ENCODE measurements at places on chromosomes 1 and 21. TPM values are rescaled to one million over a fixed set of nuclear protein-coding genes. Genes with fewer than 3 reads are reported as not detected.

The SLC44A5 gene
- total RNA-seq, result not detected

The NBPF6 gene
- not detected for total RNA-seq

The EIF4G3 gene
- 22.0 TPM for total RNA-seq

The AVPR1B gene
- total RNA-seq, result not detected

The C1orf210 gene
- not detected for total RNA-seq

The SLC22A15 gene
- total RNA-seq, result 0.72 TPM

The SPRR2G gene
- total RNA-seq, result not detected

The RIPPLY3 gene
- 0.64 TPM for total RNA-seq

The TRMT13 gene
- total RNA-seq, result 7.6 TPM

The GPA33 gene
- not detected for total RNA-seq

The DLGAP3 gene
- 0.18 TPM for total RNA-seq

The WNT2B gene
- 0.22 TPM for total RNA-seq

The FOXD2 gene
- 0.38 TPM for total RNA-seq

The TEX35 gene
- 0.08 TPM for total RNA-seq

The LAMB3 gene
- total RNA-seq, result 20.2 TPM

The NOTCH2NLA gene
- 15.5 TPM for total RNA-seq

The KCNN3 gene
- 0.07 TPM for total RNA-seq

The CD1D gene
- total RNA-seq, result not detected

The AGBL4 gene
- not detected for total RNA-seq

The CA6 gene
- total RNA-seq, result not detected

The DNASE2B gene
- total RNA-seq, result not detected

The FCRL2 gene
- not detected for total RNA-seq

The KCNJ9 gene
- not detected for total RNA-seq

The AGT gene
- total RNA-seq, result 0.21 TPM

The LCE6A gene
- total RNA-seq, result not detected

The TNFAIP8L2 gene
- total RNA-seq, result not detected

The PLOD1 gene
- 78.9 TPM for total RNA-seq

The DCST1 gene
- total RNA-seq, result not detected

The NUP210L gene
- total RNA-seq, result not detected

The DEPDC1 gene
- total RNA-seq, result 17.3 TPM

The CFAP74 gene
- total RNA-seq, result not detected

The AMY2A gene
- not detected for total RNA-seq

The KRTAP25-1 gene
- not detected for total RNA-seq

The TMEM82 gene
- not detected for total RNA-seq

The TNFRSF14 gene
- 0.25 TPM for total RNA-seq

The TENT5C gene
- total RNA-seq, result 0.07 TPM

The C1QTNF12 gene
- 0.59 TPM for total RNA-seq

The ZNF496 gene
- total RNA-seq, result 18.9 TPM

The IVL gene
- total RNA-seq, result not detected

The POU2F1 gene
- total RNA-seq, result 2.9 TPM

The ARF1 gene
- 430 TPM for total RNA-seq

The TBCE gene
- total RNA-seq, result 52.3 TPM

The SOAT1 gene
- total RNA-seq, result 18.4 TPM

The MYBPH gene
- total RNA-seq, result not detected

The PIGC gene
- 40.7 TPM for total RNA-seq

The AADACL4 gene
- not detected for total RNA-seq

The CBR3 gene
- 16.4 TPM for total RNA-seq

The PRAMEF18 gene
- not detected for total RNA-seq
